Mucosa of gallbladder (tissue), 1 donor: ENCODE measurements at places on chromosomes 1 and 21. TPM values are rescaled to one million over a fixed set of nuclear protein-coding genes. Genes with fewer than 3 reads are reported as not detected.

- no peak for DNase-seq
These were observed 3.6 kb downstream of the CTBS start for GRCh38 chr1:84570436-84571149.

DNA sequence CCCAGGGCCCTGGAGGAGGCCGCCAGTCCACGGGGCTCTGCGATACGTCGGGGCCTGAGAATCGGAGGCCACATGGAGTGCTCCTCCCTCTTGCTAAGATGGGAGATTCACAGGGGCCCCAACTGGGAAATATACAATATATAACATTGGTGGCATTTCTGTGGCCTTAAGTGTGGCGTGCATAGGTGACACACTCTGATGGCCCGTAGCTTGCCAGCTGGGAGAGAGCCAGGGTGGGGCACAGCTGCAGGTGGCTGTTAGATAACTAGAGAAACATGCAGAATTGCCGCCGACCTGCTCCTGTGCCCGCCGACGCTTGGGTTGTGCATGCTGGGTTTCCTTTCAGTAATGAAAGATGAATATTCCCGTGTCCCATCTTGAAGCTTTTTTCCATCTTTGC is 30.1 kb downstream of the UMODL1 start:
- no peak for DNase-seq

GRCh38 chr21:34801519-34802132 is 132.8 kb downstream of the CLIC6 start:
- DNase-seq: no peak

OPRD1 gene
- not detected for total RNA-seq

GRCh38 chr1:237470712-237471338 is 419.9 kb downstream of the ZP4 start:
- DNase-seq: no peak

- no peak for DNase-seq
These were observed 284.5 kb upstream of the USP25 start for GRCh38 chr21:15445327-15445726.

CDKN2C gene
- total RNA-seq: 9.0 TPM

DNA sequence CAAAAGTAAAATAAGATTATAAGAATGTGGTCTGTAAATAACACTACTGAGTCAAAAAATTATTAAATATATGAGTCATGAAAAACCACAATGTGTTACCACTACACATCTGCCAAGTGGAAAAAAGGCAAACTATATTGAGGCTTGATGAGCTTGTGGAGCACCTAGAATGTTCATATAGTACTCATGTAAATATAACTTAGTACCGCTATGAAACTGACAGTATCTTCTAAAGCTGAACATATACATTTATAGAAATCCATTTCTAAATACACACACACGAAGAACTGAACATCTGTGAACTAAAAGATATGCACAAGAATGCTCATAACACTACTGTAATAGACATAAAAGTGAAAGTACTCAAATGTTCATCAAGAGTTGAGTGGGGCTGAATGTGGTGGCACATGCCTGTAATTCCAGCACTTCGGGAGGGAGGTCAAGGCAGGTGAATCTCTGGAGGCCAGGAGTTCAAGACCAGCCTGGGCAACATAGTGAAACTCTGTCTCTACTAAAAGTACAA is 18.5 kb upstream of the GBP3 start:
- DNase-seq: no peak

DNA sequence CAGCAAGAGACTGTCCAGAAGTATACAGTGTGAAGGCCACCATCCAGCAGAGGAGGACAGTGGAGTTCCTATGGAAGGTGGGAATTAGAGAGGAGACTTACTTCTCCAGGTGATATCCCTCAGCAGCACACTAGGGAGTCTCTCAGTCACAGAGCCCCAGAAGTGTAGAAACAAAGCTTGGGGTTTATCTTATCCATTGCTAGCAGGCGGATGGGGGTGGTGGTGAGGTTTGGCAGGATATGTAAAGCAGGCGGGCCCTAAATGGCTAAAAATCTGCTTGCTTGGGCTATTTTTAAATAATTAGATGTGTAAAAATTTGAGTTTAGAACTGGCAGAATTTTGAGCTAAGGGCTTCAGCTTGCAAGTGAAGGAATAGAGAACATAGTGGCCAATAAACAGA is 50.1 kb upstream of the RGS18 start:
- DNase-seq: no peak
